ENCODE measurements at places on chromosomes 12 and 14. TPM values are rescaled to one million over a fixed set of nuclear protein-coding genes. Genes with fewer than 3 reads are reported as not detected.

GRCh38 chr12:78157199-78157598, 326.5 kb downstream of the NAV3 start:
- no peaks in the 10 kb centered on the region for H3K27me3 ChIP-seq
- H3K27ac ChIP-seq: no peak overlapping the region
- no peak overlapping the region for H3K4me3 ChIP-seq
- no peak for DNase-seq
- no peaks in the 10 kb centered on the region for H3K36me3 ChIP-seq
- no peaks in the 10 kb centered on the region for H3K4me1 ChIP-seq

- no peaks in the 10 kb centered on the region for H3K36me3 ChIP-seq
- H3K27ac ChIP-seq: no peak overlapping the region
- peaks cover 8% of the 10 kb centered on the region for H3K4me1 ChIP-seq
- DNase-seq: no peak
- H3K4me3 ChIP-seq: peak overlapping the region; percentile 94
- H3K27me3 ChIP-seq: no peaks in the 10 kb centered on the region
Observed at GRCh38 chr12:57231276-57232021, 1.9 kb downstream of the SHMT2 start.

GRCh38 chr12:73372856-73373255, 1100.7 kb downstream of the TRHDE start:
- no peak overlapping the region for H3K27ac ChIP-seq
- DNase-seq: no peak
- H3K27me3 ChIP-seq: no peaks in the 10 kb centered on the region

DNA sequence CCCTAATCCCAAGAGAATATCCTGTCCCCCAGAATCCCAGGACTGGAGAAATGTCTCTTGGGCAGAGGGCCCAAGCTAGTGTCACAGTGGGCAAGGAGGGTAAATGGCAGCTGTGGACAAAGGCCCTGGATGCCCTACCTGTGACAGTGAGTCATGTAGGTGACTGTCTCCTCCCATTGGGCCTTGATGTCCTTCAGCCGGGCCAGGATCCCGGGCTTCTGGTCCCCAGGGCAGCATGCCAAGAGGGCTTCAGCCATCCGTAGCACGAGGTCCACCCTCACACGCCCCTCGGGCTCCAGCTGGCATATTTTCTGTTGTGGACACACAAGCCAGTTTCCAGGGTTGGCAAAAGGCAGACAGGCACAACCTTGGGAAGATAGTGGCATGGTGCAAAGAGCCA, 48.8 kb downstream of the SYNE3 start:
- no peak overlapping the region for H3K4me3 ChIP-seq
- H3K4me1 ChIP-seq: no peaks in the 10 kb centered on the region
- DNase-seq: no peak
- no peaks in the 10 kb centered on the region for H3K27me3 ChIP-seq

DNA sequence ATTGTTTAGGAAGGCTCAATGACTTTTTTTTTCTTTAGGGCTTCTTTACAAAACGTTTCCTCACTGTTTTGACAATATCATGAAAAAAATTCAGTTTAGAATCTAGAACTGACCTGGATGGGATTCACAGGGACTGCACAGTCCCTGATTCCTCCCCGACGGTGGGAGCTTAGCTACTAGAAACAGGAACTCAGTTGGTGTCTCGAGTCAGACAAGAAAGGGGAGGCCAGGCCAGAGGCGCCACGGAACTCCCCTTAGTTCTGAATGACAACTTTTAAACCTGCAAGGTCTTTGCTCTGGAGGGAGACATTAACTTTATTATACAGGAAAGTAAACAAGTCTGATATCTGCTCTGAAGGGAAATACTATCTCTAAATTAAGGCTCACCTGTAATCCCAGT, 45.4 kb upstream of the SRP54 start:
- no peaks in the 10 kb centered on the region for H3K36me3 ChIP-seq
- no peak overlapping the region for H3K27ac ChIP-seq
- no peaks in the 10 kb centered on the region for H3K27me3 ChIP-seq

DNA sequence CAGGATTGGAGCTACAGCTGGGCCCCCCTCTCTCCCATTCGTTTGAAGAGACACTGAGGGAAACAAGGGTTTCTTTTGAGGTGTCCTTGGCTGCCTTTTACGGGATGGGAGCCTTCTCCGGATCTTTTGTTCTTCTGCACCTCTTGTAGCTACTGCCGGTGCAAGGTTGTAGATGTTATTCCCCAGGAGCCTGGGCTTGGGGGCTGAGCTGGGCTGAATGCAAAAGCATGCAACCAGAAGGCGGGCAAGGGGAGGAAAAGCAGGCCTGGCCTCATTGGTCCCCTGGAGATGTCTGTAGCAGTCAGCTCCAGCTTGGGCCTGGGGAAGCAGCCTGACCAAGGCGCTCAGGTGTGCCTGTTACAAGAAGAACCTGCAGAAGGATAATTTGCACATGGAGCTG, 110.3 kb downstream of the GCH1 start:
- no peaks in the 10 kb centered on the region for H3K27me3 ChIP-seq
- no peak overlapping the region for H3K27ac ChIP-seq
- no peak overlapping the region for H3K4me3 ChIP-seq

GRCh38 chr12:86590296-86590695, 334.1 kb upstream of the MGAT4C start:
- H3K4me1 ChIP-seq: no peaks in the 10 kb centered on the region
- no peak for DNase-seq
- no peaks in the 10 kb centered on the region for H3K27me3 ChIP-seq
- H3K4me3 ChIP-seq: no peak overlapping the region
- no peaks in the 10 kb centered on the region for H3K36me3 ChIP-seq

DNA sequence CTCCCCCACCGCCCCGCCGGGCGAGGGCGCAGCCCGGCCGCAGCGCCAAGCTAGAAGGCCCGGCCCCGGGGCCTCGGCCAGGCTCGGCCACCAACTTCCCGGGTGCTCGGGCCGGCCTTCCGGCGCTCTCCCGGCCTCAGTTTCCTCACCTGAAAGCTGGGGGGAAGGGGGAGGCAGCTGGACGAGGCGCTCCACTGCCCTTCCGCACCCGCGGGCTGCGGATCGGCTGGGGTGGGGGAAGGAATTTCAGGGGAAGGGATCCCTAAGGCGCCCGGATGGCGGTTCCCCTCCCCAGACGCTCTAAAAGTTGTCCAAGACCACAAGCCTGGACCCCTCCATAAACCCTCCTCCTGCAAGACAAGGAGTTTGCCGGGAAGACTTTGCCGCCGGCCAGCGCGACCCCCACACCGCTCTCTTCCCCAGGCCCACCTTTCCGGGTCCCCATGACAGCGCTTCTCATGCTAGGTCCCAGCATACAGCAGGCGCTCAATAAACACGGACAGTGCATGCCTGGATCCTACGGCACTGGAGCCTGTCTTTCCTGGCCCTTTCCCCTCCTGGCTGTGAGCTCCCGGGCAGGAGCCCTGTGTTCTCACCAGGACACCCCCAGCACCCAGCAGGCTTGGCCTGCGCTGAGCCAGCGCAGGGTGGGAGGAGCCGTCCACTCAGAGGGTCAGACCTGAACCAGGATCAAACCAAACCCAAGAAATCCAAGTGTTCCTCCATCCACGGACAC, 18.1 kb downstream of the BEGAIN start:
- no peak for DNase-seq
- peak overlapping the region; percentile 69 for H3K4me3 ChIP-seq
- peak overlapping the region; percentile 82 for H3K27ac ChIP-seq
- peaks cover 17% of the 10 kb centered on the region for H3K4me1 ChIP-seq
- H3K27me3 ChIP-seq: no peaks in the 10 kb centered on the region
- no peaks in the 10 kb centered on the region for H3K36me3 ChIP-seq

DNA sequence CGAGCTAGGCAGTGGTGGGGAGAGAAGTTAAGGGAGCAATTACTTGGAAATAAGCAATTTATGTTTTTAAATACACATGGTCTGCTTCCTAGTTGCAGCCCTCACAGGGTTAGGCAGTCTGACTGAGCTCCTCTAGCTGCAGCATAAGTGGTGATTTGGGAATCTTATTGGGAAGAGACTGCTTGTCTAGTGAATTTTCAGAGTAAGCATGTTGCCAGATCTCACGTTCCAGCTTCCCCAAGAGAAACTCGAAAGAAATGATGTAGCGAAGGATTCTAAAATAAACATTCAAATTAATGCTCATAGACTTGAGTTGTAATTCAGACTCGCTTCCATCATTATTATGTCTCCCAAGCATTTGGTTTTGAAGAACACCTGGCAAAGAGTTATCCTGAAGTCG, 440.2 kb downstream of the ATP23 start:
- DNase-seq: no peak
- no peak overlapping the region for H3K27ac ChIP-seq
- no peaks in the 10 kb centered on the region for H3K36me3 ChIP-seq
- no peaks in the 10 kb centered on the region for H3K27me3 ChIP-seq
- H3K4me3 ChIP-seq: no peak overlapping the region

DNA sequence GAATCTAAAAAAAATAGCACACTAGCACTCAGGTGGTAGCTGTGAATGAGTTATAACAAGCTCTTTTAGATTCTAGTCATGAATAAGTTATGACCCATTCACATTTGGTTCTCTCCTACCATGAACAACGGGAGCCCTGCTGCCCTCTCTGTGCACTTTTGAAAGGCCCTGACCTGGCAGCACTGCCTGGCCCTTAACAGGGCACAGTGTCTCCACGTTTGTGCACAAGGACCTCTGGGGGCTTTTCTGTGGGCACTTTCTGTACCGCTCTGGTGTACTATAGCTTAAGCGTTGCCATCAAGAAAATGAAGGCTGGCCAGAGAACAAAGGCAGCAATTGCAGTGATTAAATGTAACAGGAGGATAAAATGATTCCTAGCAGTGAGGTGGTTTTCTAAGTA, 21.2 kb downstream of the CCDC92 start:
- no peaks in the 10 kb centered on the region for H3K36me3 ChIP-seq
- H3K4me1 ChIP-seq: no peaks in the 10 kb centered on the region
- DNase-seq: no peak
- no peak overlapping the region for H3K27ac ChIP-seq

- no peak overlapping the region for H3K27ac ChIP-seq
- H3K4me1 ChIP-seq: no peaks in the 10 kb centered on the region
- H3K4me3 ChIP-seq: no peak overlapping the region
Observed at GRCh38 chr14:56812364-56813141, 2.3 kb upstream of the OTX2 start.

DNA sequence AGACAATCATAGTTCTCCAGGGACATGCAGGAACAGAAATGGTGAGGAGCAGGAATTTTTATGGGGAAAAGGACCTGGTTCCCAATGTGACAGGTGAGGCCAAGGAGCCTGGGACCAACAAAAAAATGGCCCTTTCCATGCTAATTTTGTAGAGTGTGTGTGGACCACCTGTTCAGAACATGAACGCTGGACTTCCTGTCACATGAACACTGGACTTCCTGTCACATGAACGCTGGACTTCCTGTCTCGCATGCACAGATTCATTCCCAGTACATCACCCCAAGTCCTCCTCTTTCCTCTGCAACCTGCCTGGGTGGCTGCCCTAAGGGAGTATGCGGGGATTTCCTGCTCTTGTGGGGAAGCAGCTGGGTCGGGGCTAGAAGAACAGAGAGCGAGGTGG, 10.1 kb downstream of the FGF6 start:
- no peaks in the 10 kb centered on the region for H3K4me1 ChIP-seq
- no peaks in the 10 kb centered on the region for H3K27me3 ChIP-seq
- no peaks in the 10 kb centered on the region for H3K36me3 ChIP-seq
- no peak overlapping the region for H3K27ac ChIP-seq
- no peak for DNase-seq

DNA sequence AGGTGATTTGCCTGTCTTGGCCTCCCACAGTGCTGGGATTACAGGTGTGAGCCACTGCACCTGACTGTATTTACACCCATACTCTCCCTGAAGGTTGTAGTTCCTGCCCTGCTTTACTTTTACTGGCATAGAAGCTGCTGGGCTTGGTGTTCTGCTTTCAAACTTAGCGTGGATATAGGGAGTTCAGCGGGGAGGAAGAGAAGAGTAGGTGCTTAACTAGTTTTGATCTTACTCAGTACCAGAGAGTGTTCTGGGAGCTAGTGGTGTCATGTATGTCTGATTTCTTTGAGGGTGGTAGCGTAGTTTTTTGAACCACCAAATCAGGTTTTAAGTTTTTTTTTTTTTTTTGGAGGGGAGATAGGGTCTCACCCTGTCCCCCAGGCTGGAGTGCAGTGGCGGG, 13.8 kb downstream of the RCOR1 start:
- no peak overlapping the region for H3K4me3 ChIP-seq
- no peaks in the 10 kb centered on the region for H3K27me3 ChIP-seq
- H3K27ac ChIP-seq: no peak overlapping the region
- no peak for DNase-seq
- peaks cover 21% of the 10 kb centered on the region for H3K4me1 ChIP-seq

The SPX gene
- 0.13 TPM for total RNA-seq

DNA sequence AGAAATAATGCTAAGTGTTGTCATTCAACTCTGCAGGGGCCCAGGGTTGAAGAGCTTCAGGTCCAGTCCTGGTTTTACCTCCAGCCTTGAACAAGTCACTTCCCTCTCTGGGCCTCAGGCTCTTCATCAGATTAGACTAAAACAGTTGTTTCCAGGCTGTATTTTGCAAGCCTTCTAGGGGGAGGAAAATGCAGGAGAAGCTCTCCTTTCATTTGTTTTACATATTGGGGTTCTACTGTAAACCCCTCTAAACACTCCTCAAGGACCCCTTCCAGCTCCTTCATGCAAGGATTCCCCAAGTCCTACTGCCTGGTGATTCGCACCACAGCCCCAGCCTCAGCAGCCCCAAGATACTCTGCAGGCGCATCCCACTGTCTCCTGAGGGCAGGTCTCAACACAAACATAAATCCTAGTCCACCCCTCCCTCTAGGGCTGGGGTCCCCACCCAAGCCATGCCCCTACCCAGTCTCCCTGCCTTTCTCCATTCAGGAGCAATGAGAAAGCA, 2.7 kb downstream of the SDR9C7 start:
- no peak overlapping the region for H3K27ac ChIP-seq
- H3K27me3 ChIP-seq: peaks cover 3% of the 10 kb centered on the region
- H3K4me3 ChIP-seq: no peak overlapping the region
- no peak for DNase-seq
- no peaks in the 10 kb centered on the region for H3K36me3 ChIP-seq

The NUAK1 gene
- 50.3 TPM for total RNA-seq

The MARK3 gene
- total RNA-seq: 56.1 TPM

The SMOC1 gene
- 0.46 TPM for total RNA-seq

DNA sequence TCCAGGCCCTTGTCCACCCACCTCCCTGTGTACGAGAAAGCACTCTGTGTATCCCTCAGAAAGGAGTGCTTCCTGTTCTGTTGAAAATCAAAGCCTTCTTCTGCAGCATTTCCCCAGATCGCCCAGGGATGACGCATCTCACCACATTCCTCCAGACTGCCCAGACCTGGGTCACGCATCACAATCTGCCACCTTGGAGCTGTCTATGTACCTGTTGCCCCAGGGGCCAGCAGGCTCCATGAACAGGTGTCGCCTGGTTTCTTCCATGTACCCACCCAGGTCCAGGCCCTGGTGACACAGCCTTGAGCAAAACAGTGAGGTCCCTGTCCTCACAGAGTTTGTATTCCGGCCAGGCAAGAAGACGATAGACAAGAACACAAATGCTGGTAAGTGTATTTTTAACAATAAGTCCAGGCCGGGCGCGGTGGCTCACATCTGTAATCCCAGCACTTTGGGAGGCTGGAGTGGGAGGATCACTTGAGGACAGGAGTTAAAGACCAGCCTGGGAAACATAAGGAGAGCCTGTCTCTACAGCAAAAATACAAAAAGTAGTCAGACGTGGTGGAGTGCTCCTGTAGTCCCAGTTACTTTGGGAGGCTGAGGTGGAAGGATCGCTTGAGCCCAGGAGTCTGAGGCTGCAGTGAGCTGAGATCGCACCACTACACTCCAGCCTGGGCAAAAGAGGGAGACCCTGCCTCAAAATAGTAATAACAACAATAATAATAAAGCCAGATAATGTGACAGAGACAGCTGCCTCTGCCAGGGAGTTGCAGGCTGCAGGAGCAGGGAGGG, 6.8 kb upstream of the PPP1R13B start:
- H3K36me3 ChIP-seq: no peaks in the 10 kb centered on the region
- no peak for DNase-seq
- no peak overlapping the region for H3K27ac ChIP-seq
- H3K4me1 ChIP-seq: 0 out of 2 replicates have a peak, but pooled peaks cover 2% of the 10 kb centered on the region
- no peaks in the 10 kb centered on the region for H3K27me3 ChIP-seq

- DNase-seq: no peak
- H3K4me3 ChIP-seq: no peak overlapping the region
- 0 out of 2 replicates have a peak overlapping the region, but pooled peaks have one; percentile 7 for H3K27ac ChIP-seq
Observed at GRCh38 chr12:65867394-65867793, 43.1 kb downstream of the HMGA2 start.

Data from Panc1 (cell line).